Astrocyte (in vitro differentiated cells and primary cell): ENCODE measurements at places on chromosomes 7 and 10. TPM values are rescaled to one million over a fixed set of nuclear protein-coding genes. Genes with fewer than 3 reads are reported as not detected.

Gene SEMA3D
- 9.1 and 17.7 TPM in 2 replicates for total RNA-seq

DNA sequence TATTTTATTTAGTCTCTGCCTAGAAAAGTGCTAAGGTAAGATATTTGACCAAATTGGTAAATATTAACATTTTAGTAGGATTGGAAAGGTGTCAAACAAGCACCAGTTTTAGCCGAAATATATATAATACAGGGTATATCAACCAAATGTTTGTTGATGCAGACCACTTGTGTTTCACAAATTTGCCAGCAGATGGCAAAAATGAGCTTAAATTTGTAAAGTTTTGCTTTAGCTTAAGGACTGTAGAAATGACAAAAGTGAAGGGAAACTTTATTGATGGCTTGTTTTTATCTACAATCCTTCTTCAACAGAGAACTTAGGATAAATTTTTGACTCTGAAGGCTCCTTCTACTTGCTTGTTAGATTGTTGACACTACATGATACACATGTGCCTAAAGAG is 4.8 kb upstream of the POLR1F start:
- DNase-seq = peak; percentile 25
- H3K36me3 ChIP-seq = no peaks in the 10 kb centered on the region
- no peak overlapping the region for H3K27ac ChIP-seq
- H3K4me1 ChIP-seq = no peaks in the 10 kb centered on the region

DNA sequence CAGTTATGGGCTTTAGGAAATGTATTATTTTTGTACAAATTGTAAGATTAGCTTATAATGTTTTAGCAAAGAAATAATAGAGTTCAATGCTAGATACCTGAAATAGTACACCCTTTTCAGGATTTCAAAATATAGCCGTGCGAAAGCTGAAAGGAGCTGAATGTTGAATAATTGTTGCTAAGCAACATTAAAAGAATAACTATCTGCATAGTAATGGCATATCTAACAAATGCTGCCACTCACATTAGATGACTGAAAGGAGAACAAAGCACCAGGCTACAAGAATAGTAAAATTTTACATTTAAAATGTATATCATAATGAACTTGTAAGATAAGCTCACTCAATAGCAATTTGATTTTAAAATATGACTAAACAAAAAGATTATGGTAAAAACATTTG is 82.5 kb downstream of the SDHAF3 start:
- H3K4me1 ChIP-seq = no peaks in the 10 kb centered on the region
- no peak overlapping the region for H3K4me3 ChIP-seq
- H3K27me3 ChIP-seq = peaks cover 2% of the 10 kb centered on the region
- no peak overlapping the region for H3K27ac ChIP-seq

- H3K4me3 ChIP-seq = no peak overlapping the region
- H3K4me1 ChIP-seq = no peaks in the 10 kb centered on the region
- no peak for DNase-seq
- H3K27me3 ChIP-seq = no peaks in the 10 kb centered on the region
Observed at GRCh38 chr7:84387595-84387994, 193.0 kb upstream of the SEMA3A start.

- no peaks in the 10 kb centered on the region for H3K4me1 ChIP-seq
- peaks cover 5% of the 10 kb centered on the region for H3K27me3 ChIP-seq
- no peak overlapping the region for H3K27ac ChIP-seq
- no peak overlapping the region for H3K4me3 ChIP-seq
Observed at GRCh38 chr7:131726031-131726430, 169.6 kb upstream of the PODXL start.

- DNase-seq = peak; percentile 15
- no peaks in the 10 kb centered on the region for H3K27me3 ChIP-seq
- H3K27ac ChIP-seq = no peak overlapping the region
- H3K4me1 ChIP-seq = peaks cover 10% of the 10 kb centered on the region
Observed at GRCh38 chr7:13875496-13876074, 113.9 kb downstream of the ETV1 start.

Gene PRSS37
- not detected in 2 replicates for total RNA-seq

DNA sequence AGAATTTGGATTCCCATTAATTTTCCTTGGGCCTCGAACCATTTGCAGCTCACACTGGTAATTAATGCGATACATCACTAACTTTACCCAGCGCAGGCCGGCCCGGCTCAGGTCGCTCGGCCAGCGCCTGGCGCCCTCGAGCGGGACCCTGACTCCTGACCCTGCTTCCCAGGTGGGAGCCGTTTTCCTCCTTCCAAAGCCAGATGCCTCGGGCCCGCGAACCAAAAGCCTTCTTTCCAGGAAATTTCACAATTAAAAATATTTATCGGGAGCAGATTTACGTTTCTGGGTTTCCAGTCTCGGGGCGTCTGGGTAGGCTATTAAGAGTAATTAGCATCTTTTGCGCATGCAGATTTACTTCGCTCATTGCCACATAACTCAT is 12.2 kb downstream of the LBX1 start:
- peaks cover 80% of the 10 kb centered on the region for H3K27me3 ChIP-seq
- no peaks in the 10 kb centered on the region for H3K36me3 ChIP-seq
- no peak overlapping the region for H3K27ac ChIP-seq

Gene HOXA7
- total RNA-seq = not detected in 2 replicates

Gene OR2A5
- not detected in 2 replicates for total RNA-seq

Gene MAGI2
- total RNA-seq = 5.4 and 5.8 TPM in 2 replicates

GRCh38 chr7:16315280-16315679 is 106.1 kb downstream of the CRPPA start:
- H3K4me3 ChIP-seq = no peak overlapping the region
- H3K27me3 ChIP-seq = no peaks in the 10 kb centered on the region
- no peaks in the 10 kb centered on the region for H3K36me3 ChIP-seq
- H3K27ac ChIP-seq = no peak overlapping the region
- peaks cover 16% of the 10 kb centered on the region for H3K4me1 ChIP-seq
